ENCODE measurements at places on chromosomes 3 and 15.

DNA sequence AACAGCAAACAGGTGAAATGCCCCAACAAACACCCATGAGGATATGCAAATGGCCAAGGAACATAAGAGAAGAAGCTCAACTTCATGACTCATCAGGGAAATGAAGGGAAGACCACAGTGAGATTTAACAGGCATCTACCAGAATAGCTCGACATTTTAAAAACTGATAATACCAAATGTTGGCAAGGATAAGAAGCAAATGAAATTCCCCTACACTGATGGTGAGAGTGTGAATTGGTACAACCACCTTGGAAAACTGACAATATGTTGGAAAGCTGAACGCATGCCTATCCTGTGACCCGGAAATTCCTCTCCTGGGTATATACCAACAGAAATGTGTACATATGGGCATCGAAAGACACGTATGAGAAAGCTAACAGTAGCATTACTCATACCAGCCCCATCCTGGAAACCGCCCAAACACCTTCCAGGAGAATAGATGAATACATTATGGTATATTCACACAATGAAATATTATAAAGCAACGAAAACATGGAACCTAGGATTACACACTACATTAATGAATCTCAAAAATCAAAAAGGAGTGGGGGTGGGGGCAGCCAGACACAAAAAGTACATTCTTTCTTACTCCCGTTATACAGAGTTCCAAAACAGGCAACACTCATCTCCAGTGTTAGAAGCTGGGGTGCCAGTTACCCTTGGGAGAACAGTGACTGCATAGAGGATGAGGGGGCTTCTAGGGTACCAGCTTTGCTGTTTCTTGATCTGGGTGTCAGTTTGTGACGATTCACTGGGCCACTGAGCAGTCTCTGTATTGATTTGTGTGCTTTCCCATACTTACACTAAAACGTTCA, 16.9 kb downstream of the RFTN1 start:
- DNase-seq: no peak

DNA sequence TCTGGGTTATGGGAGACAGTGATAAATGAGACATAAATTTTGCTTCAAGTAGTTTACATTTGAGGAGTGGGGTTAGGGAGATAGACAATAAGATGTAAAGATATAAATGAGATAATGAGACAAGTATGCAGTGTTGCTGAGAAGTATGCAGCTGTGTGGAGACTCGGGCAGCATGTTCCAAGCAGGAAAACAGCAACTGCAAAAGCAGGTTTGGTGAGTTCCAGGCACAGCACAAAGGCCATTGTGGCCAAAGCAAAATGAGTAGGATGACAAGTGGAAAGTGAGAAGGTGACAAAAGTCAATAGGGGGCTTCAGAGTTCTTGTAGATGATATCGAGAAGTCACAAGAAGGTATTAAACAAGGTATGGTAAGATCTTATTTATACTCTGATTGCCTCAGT, 259.1 kb upstream of the PEX5L start:
- no peak for DNase-seq

GRCh38 chr3:50930371-50931208, 255.9 kb downstream of the DOCK3 start:
- DNase-seq: no peak

DNA sequence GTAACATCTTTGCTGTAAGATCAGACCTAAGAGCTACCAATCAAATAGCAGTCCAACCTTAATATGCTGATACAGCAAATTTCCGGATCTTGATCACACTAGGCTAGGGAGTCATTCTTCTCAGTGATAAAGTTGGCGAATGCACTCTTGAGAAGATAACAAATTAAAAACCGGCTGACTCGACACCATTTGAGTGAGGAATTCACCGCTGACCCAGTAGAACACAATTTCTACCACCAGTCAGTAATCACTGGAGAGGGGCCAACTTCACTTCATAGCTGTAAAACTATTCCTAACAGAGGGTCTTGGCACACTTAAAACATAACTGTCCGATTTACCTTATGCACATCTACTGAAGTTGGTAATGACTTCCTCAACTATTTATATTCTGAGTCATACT, 47.2 kb downstream of the MEIS2 start:
- no peak for DNase-seq

- DNase-seq: no peak
Observed at GRCh38 chr3:74605437-74605836, 9.0 kb downstream of the CNTN3 start.

Data from activated naive CD4-positive, alpha-beta T cell treated with anti-CD3 and anti-CD28 coated beads, Interleukin-2, amount 10 ng/mL, durations not matched to agents 7 days and 5 days (primary cell).